ENCODE measurements at places on chromosomes 4 and X.

DNA sequence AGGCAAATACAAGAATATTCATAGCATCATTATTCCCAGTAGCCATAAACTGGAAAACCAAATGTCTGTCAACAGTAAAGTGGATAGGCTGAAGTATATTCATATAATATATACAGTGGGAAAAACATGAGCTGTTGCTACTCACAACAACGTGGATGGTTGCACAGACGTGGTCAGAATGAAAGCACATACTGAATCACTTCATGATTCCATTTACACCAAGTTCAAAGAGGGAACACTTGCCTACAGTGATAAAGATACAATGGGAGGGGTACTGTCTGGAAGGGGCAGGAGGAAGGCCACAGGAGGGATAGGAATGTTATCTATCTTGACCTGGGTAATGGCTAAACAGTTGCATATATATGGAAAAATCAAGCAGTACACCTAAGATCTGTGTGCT lies 25.3 kb downstream of the APBB2 start:
- no peaks in the 10 kb centered on the region for H3K4me1 ChIP-seq
- no peak overlapping the region for H3K4me3 ChIP-seq
- DNase-seq, result no peak
- H3K27me3 ChIP-seq, result no peaks in the 10 kb centered on the region
- H3K27ac ChIP-seq, result no peak overlapping the region
- H3K36me3 ChIP-seq, result no peaks in the 10 kb centered on the region

DNA sequence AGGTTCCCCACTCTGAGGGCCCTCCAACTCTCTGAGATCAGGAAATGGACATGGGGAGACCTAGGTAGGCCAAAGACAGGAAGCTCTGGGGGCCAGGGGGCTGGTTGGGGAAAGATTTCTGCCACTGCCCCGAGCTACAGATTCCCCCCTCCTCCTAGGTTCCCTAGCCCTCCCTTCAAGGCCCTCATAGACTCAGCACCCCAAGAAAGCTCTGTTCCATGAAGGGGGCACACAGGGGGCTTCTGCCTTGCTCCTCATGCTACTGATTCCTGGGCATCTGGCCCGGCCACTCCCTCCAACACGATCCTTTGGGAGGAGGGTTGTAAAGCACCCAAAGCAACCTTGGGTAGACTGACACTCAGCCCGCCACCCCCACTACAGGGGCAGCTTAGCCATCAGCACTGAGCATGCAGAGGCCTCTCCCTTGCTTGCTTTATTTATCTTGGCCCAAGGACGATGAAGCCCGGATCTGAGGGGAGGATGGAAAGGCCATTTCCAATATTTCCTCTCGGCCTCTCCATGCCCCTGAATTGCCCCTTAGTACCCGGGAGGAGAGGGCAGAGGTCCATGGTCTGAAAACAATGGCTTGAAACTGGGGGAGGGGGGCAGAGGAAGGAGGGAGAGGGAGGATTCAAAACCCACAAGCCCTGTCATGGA lies 146.7 kb downstream of the PJA1 start:
- no peaks in the 10 kb centered on the region for H3K4me1 ChIP-seq
- H3K4me3 ChIP-seq, result no peak overlapping the region
- DNase-seq, result peak; percentile 58
- no peaks in the 10 kb centered on the region for H3K27me3 ChIP-seq

DNA sequence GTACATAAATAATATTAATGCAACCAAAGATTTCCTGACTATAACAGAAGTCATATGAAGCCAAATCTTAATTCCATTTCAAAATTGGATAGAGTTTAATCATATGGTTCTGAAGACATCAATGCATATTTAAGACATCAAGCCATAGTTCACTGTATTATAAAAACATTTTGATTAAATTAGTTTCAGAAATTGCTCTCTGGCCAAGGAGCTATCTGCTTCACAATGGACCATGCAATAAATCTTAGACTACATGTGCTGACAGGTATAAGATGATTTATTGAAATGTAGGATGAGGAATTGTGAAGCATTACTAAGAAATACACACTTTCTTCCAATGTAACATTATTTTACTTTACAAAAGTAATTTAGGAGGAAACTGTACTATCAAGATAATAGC lies 81.6 kb downstream of the MID1 start:
- H3K27me3 ChIP-seq, result no peaks in the 10 kb centered on the region
- H3K4me1 ChIP-seq, result no peaks in the 10 kb centered on the region
- H3K36me3 ChIP-seq, result no peaks in the 10 kb centered on the region
- DNase-seq, result no peak
- no peak overlapping the region for H3K27ac ChIP-seq

- no peaks in the 10 kb centered on the region for H3K4me1 ChIP-seq
- H3K27ac ChIP-seq, result no peak overlapping the region
- DNase-seq, result no peak
- H3K27me3 ChIP-seq, result no peaks in the 10 kb centered on the region
- H3K4me3 ChIP-seq, result no peak overlapping the region
These were observed 93.3 kb downstream of the SPATA18 start for GRCh38 chr4:52144372-52144771.

DNA sequence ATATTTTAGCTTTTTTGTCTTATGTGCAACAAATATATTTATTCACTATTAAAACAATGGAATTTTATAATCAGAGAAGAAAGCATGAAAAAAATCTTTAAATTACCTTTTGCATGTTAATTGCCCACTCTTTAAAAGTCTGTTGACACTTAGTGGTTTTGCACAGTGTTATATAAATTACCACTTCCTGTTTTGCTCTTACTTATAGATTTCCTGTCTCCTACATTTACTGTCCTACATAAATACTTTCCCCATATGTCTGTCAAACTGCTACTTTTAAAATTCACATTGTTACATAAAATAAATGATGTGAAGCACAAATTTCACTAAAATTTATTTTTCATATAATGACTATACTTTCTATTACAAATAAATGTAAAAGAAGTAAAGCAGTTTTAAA lies 161.1 kb upstream of the NDST4 start:
- no peak for DNase-seq
- H3K4me1 ChIP-seq, result no peaks in the 10 kb centered on the region
- H3K4me3 ChIP-seq, result no peak overlapping the region
- no peak overlapping the region for H3K27ac ChIP-seq
- H3K27me3 ChIP-seq, result no peaks in the 10 kb centered on the region
- H3K36me3 ChIP-seq, result no peaks in the 10 kb centered on the region

- H3K4me1 ChIP-seq, result peaks cover 49% of the 10 kb centered on the region
- no peak for DNase-seq
- H3K36me3 ChIP-seq, result no peaks in the 10 kb centered on the region
- no peak overlapping the region for H3K27ac ChIP-seq
- H3K27me3 ChIP-seq, result no peaks in the 10 kb centered on the region
These were observed 77.6 kb downstream of the AFF1 start for GRCh38 chr4:87012265-87012953.

- no peaks in the 10 kb centered on the region for H3K36me3 ChIP-seq
- no peak overlapping the region for H3K27ac ChIP-seq
- peaks cover 7% of the 10 kb centered on the region for H3K4me1 ChIP-seq
- DNase-seq, result no peak
- H3K27me3 ChIP-seq, result no peaks in the 10 kb centered on the region
These were observed 107.1 kb upstream of the SORBS2 start for GRCh38 chr4:185919107-185919506.

Measured in ascending aorta (tissue), 2 donors.